ENCODE measurements at places on chromosomes 5 and 9. TPM values are rescaled to one million over a fixed set of nuclear protein-coding genes. Genes with fewer than 3 reads are reported as not detected.

DNA sequence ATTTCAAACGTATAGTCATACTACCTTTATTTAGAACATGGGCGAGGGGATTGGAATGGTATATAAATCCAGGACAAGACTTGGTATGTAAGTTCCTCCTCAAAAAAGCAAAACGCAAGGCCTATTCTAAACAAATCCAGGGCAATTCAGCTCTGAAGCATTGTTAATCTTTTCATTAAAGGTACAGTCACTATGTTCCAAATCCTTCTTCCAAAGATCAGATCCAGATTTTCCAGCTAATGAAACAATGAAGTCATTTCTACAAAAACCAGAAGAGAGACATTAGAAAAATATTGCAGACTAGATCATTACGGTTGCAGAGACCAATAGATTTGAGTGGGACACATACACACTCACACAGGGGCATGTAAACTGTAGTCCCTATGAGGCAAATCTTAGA is 116.1 kb upstream of the BNC2 start:
- no peak for DNase-seq

LCN15 gene
- polyA plus RNA-seq: 0.49 TPM

GRCh38 chr5:59055745-59056448 is 473.0 kb downstream of the RAB3C start:
- no peak for DNase-seq

GRCh38 chr9:136108648-136109266 is 9.9 kb downstream of the TMEM250 start:
- DNase-seq: no peak

TBC1D2 gene
- polyA plus RNA-seq: 2.2 TPM

DNA sequence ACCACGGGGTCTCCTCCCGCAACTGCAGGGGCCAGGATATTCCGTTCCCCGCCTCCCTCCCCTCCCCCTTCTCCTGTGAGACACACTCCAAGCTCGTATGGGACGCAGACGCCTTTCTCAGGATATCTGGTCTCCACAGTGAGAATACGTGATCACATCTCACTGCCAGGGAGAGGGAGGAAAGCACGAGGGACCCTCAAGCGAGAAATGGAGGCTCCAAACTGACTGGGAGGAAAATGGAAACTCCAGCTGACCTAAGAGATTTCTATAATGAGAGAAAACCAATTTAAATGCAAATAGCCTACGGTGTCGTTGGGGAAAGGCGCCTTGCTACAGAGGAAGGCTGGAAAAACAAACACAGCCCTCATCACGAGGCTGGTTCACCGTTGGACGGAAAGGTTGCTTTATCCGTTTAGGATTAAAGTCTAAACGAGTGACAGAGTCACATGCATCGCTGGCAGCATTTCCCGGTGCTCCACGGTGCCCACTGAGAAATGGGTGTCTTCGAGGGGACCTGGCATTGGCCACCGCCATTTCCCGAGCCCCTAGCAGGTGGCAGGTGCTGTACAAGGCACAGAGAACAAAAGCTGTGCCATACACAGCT is 116.9 kb upstream of the CPEB4 start:
- no peak for DNase-seq

IQGAP2 gene
- polyA plus RNA-seq: 8.2 TPM

DNA sequence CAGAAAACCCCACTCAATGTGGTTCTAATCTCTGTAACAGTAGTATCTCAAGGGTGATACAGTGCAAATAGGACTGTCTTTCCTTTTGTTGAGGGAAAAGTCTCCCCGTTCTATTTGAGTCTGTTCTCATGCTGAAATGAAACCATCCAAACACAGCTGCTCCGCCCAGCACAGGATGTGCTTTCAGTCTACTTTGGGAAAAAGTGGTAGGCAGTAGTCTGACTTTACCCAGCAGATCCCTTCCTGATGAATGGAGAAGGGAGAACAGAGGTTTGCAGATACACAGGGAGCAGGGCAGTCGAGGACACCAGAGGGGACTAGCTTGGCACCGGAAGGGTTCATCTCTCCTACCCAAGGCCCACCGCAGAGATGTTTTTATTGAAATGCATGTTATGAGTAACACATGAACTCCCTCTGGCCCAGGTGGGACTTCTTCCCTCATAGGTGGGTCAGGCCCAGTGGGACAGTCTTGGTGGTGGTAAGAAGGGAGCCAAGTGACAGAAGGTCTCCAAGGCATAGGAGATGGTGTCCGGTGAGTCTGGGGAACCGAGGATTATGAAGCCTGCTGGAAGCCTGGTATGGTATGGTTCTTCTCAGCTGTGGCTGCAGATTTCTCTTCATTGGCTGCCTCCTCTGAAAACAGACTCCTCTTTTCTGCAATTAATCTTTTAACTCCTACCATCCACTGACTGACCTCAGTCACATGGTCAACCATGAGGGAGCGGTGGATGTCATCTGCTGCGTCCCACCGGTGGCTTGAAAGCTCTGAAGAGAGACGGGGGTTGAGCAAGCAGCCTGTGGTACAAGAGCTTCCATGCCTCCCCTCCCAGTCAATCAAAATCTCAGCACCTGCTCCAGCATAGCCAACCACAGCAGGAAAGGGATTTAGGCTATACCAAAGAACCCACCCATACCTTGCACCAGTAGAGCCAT is 3.0 kb downstream of the EIF4EBP3 start:
- DNase-seq: no peak

DNA sequence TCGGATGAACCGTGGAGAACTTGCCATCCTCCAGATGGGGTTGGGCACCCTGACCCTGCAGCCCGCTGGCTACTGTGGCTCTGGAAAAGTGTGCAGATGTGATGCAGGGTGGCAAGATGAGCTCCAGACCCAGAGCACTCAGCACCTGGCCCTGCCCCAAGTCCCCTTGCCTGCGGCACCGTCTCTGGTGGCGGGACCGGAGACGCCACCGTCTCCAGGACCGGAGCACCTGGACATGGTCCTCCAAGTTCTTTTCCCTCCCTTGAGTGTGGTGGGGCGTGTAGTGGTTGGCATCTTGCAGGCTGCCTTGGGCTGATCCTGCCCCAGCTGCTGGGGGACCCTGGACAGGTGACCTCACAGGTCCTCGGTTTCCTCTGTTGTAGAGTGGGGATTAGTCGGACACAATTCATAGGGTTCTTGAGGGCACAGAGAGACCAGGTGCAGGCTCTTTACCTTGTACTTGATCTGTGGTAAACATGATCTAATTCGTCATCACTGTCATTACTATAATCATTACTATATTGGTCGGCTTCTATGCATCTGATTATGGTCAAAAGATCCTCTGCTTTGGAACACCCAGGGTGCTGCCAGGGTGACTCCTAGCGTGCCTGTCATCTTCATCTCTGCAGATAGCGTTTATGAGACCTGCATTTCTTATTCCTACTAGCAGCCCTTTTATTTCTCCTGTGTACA is 83.5 kb downstream of the COL5A1 start:
- no peak for DNase-seq

- DNase-seq: no peak
Measured at GRCh38 chr9:12920437-12920836, 145.6 kb downstream of the LURAP1L start.

GRCh38 chr5:77360381-77360780 is 131.7 kb downstream of the WDR41 start:
- no peak for DNase-seq

- DNase-seq: no peak
Measured at GRCh38 chr9:94909250-94909894, 182.9 kb downstream of the AOPEP start.

DNA sequence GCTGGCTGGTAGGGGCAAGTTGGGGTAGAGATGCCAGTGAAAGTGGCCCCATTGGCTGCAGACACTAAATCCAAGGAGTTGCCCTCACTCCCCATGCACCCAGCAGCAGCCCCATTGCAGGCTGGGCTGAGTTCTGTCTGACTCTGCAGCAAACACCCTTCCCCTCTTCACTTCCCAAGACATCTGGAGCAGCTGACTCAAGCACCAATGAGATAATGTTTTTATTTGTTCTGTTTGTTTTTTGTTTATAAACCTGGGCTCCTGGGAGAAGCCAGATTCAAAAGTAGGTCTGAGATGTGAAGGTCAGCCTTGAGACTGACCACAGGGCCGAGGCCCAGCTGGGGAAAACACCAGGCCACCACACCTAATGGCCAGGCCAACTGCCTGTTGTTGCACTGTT is 545.9 kb upstream of the KLF4 start:
- no peak for DNase-seq

- no peak for DNase-seq
Measured at GRCh38 chr5:118818604-118819003, 169.7 kb downstream of the DTWD2 start.

PCDHGA10 gene
- 1.4 TPM for polyA plus RNA-seq

GRCh38 chr9:92385477-92385876 is 18.9 kb downstream of the OGN start:
- DNase-seq: no peak

- DNase-seq: no peak
Measured at GRCh38 chr5:174317256-174317894, 271.9 kb downstream of the NSG2 start.

SPATA31A3 gene
- not detected for polyA plus RNA-seq

DNA sequence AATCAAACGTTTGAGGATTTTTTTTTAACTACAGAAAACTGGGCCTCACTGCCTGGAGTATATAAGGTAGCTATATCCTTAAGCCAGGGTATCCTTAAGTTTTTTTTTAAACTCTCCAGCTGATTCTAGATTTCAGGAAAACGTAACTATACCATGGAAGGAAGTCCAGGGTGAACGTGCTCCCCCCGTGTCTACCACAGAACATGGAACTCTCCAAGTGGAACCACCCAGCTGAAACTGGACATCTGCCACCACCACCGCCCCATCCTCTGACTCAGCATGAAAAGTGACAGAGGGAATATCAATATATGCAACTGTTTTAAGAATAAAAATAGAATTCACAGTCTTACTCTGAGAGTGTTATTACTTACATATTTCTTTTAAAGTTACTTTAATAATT is 61.3 kb downstream of the DROSHA start:
- DNase-seq: no peak

DNA sequence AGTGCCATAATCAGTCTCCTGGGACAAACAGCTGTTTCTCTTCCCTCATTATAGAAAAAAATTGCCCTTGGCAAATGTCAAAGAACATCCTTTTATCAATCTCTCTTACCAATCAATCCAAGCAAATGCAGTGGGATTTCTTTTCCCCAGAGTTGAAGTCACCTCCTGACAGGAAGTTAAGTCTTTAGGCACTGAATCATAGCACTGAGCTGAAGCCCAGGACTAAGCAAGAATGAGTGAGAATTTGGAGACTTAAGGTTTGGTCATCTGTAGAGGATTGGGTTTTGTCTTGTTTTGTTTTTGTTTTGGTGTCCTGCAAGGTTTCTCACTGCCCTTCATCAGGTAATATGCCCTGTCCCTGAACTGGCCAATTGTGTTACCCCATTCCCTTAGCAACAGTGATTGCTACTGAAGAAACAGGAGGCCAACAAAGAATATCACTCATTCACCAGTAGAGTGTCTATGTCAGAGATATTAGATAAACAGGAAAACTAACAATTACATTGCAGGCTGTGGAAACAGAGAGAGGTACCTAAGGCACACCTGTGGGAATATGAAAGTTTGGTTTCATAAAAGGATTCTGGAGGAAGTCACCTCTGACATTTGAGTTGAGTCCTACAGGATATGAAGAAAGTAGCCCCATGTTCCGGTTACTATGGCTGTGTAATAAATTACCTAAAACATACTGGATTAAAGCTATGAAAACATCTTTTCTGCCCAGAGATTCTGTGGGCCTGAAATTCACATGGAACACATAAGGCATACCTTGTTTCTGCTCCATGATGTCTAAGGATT is 4.5 kb upstream of the FXN start:
- no peak for DNase-seq

NXNL2 gene
- polyA plus RNA-seq: 0.22 TPM

DNA sequence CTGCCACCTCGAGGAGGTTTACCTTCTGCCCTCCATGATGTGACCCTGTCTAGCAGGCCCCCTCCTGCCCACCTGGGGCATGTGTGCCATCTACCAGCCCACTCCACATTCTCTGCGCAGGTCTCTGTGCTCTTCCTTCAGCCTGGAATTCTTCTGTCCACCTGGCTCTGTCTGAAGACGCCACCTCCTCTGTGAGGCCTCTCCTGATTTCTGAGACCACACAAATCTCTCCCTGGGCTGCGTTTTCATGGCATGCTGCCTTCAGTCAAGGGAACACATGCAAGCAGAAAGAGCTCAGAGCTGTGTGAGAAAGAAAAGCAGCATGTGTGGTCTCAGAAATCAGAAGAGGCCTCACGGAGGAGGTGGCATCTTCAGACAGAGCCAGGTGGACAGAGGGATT is 22.1 kb downstream of the FOXE1 start:
- DNase-seq: no peak

ANKRD31 gene
- polyA plus RNA-seq: 0.13 TPM

- no peak for DNase-seq
Measured at GRCh38 chr5:515273-515836, 8.9 kb downstream of the SLC9A3 start.

DNA sequence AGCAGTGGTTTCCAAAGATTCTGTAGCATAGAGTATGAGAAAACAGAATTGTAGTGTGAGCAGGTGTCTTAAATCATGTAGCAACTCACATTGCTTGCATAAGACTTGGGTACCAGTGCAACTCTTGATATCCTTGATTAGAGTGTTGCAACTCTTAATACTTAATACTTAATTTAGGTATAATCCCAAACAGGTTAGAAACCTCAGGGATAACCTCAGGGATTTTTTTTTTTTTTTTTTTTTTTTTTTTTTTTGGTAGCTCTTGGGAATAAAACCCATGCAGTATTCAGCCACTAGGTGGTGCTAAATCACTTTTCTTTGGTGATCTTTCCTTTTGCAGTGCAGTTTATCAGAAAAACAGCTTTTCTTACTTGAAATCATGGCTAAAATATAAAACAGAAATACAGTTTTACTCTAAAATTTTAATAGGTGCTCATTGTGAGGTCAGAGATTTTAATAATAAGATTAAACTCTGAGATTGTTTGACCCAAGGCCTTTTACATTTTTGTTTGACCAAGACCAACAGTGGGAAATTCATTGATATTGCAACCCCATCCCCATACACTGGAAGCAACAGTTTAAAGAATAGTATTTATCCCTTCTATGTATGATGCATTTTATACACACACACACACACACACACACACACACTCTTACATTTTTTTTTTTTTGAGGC is 55.3 kb downstream of the ERAP1 start:
- peak; percentile 55 for DNase-seq

- DNase-seq: no peak
Measured at GRCh38 chr5:169777159-169777558, 140.1 kb downstream of the DOCK2 start.

GRCh38 chr9:114484215-114484853 is 20.9 kb downstream of the WHRN start:
- no peak for DNase-seq

PCDHA9 gene
- not detected for polyA plus RNA-seq

GRCh38 chr5:131998431-131999040 is 12.9 kb downstream of the ACSL6 start:
- no peak for DNase-seq

SLC25A2 gene
- polyA plus RNA-seq: 0.10 TPM

GRCh38 chr5:131245312-131245711 is 18.5 kb upstream of the CDC42SE2 start:
- no peak for DNase-seq

GRCh38 chr5:143683459-143683858 is 128.5 kb upstream of the HMHB1 start:
- no peak for DNase-seq

GRCh38 chr9:86322973-86323644 is 31.1 kb downstream of the TUT7 start:
- DNase-seq: no peak

Measured in forelimb muscle (tissue), 1 donor.